ENCODE measurements at places on chromosomes 7 and 10. TPM values are rescaled to one million over a fixed set of nuclear protein-coding genes. Genes with fewer than 3 reads are reported as not detected.

Gene USP54
- 9.6 TPM for total RNA-seq

Gene KIF20B
- 14.2 TPM for total RNA-seq

Gene RASSF4
- 1.8 TPM for total RNA-seq

Gene CRHR2
- not detected for total RNA-seq

Gene CCDC172
- not detected for total RNA-seq

Gene PPP2R2D
- 27.7 TPM for total RNA-seq

Gene RADIL
- total RNA-seq, result 2.3 TPM

Gene RET
- total RNA-seq, result 0.59 TPM

Gene CALML5
- not detected for total RNA-seq

Gene LIPK
- total RNA-seq, result not detected

Measured in A549 treated with ZK216348 at 1 μM for 4 hours (cell line).